ENCODE measurements at places on chromosomes 4 and X.

GRCh38 chr4:5033281-5033841 lies 14.1 kb upstream of the CYTL1 start:
- no peak for DNase-seq

DNA sequence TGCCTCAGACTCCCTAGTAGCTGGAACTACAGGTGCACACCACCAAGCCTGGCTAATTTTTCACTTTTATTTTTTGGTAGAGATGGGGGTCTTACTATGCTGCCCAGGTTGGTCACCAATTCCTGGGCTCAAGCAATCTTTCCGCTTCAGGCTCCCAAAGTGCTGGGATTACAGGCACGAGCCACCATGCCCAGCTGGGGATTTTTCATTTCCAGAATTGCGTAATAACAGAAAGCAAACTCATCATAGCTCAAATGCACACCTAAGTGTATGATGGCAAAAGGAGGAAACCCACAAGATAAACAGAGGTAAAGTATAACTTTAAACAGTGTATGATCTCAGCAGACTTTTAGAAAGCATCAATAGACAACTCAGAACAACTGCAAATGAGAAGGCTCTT lies 56.2 kb downstream of the TEX11 start:
- DNase-seq: no peak

GRCh38 chr4:145333786-145334185 lies 147.9 kb upstream of the SMAD1 start:
- no peak for DNase-seq

DNA sequence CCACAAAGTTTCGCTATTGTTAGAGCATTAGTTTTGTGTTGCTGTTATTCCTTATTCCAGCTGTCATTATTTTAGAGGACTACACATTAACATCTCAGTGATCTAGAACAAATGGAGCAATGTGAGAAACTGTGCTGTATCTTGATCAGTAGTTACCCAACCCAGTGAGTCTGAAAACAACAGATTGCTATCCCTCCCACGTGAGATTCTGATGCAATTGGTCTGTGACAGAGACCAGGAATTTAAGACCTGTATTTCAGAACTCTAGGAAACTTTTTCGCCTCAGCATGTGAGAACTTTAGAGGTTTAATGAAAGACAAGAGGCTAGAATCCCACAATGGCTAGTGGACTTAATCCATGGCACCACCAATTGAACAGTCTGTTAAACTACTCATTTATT lies 35.7 kb upstream of the CDS1 start:
- DNase-seq: no peak

GRCh38 chr4:155545456-155545855 lies 121.2 kb upstream of the GUCY1A1 start:
- DNase-seq: no peak

GRCh38 chr4:153748378-153748777 lies 11.4 kb downstream of the RNF175 start:
- DNase-seq: no peak

DNA sequence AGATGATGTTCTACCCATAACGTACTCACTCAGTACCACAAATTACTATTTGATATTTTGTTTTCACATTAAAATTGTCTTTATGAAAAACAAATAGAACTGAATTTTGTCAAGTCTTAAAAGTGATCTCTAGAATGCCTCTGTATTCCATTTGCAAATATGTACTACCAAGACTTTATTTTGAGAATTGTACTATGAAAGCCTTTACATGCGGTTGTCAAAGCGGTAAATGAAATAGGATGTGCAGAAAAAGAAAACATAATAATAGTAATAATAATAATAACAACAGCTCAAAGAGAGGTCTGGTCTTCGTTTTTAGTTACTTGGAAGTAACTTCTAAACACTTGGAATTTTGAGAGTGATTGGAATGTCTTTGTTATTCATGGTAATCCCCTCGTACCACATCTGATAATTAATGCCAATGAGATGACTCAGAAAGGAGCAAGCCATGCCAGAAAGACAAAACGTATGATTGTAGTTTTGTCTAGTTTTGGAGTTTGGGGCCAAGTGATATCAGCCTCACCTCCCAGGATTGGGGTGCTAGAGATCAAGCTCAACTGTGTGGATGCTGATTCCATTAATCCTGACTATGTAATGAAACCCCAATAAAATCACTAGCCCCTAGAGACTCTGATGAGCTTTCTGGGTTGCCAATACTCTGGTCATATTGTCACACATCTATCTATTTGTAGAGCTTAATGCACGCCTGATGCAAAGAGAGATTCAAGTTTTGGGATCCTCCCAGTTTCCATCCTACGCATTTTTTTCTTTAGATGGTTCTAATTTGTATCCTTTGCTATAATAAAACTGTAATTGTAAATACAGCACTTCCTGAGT lies 20.2 kb upstream of the CTSO start:
- DNase-seq: no peak

DNA sequence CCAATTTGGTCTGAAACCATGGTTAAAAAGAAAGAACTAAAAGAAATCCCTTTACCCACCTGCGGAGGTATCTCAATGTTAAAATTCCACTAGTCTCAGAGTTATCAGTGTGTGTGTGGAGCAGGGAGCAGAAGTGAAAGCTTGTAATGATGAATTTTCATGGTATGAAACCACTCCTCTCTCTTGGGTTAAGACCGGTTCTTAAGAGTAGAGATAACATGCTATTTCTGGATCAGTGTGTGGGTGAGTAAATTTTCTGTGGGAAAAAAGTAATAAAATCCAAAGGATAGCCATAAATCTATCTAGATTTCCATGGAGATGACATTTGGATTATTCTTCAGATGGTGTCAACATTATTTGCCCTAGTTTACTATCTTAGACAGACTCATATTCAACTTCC lies 3.2 kb downstream of the FGF13 start:
- DNase-seq: no peak

All from stimulated activated CD4-positive, alpha-beta T cell treated with anti-CD3 and anti-CD28 coated beads, Interleukin-15, amount 100 ng/mL, for 48 hours (primary cell).